Activated CD4-positive, alpha-beta memory T cell treated with anti-CD3 and anti-CD28 coated beads, Interleukin-2, amount 10 ng/mL, durations not matched to agents 7 days and 5 days (primary cell): ENCODE measurements at places on chromosomes 4 and X.

GRCh38 chr4:77818073-77818601, 1.0 kb downstream of the CNOT6L start:
- DNase-seq = peak; percentile 58

DNA sequence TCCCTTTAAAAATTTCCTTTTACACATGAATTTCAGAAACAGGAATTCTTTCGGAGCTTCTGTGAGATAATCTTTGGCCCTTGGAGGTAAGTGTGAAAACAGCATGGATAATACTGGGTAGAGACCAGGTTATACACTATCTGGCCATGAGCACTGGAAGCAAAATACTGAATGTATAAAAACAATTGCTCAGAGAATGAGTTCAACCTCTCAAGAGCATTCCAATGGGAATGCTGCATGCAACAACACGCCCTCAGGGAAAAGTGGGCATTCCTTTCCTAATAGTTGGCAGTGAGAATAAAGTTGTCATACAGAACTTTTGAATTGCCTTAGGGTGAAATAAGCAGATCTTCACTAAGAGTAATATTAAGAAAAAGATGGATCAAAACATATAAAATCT, 574.8 kb upstream of the DIPK2B start:
- no peak for DNase-seq

DNA sequence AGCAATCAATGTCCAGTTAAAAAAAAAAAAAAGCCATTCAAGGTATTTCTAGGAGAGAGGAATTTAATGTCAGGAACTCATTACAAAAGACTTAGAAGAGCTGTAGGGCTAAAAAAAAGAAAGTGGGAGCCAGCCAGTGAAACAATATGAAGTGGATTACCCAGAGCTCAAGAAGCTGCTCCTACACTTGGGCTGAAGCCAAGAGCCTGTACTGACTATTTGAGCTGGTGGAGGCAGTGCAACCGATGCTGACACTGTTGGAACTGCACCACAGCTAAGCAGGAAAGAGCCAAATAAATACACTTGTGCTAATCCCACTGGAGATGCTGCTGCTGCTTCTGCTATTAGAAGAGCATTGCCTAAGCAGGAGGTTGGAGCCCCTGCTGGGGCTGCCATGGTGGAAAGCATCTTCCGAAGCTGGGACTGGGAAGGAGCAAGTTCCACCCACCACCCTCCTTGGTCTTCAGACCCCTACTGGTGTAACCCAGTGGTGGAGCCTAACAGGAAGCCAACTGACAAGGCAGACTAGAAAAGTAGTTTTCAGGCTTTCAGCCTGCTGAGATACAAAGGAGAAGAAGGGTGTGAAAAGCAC, 65.4 kb downstream of the CXXC4 start:
- DNase-seq = no peak

- DNase-seq = no peak
Observed at GRCh38 chr4:69639542-69639941, at the start of gene UGT2A2. UGT2A2 (minus strand) TSS chr4:69639642; CDS start chr4:69639640, 2 bp downstream.

GRCh38 chr4:168269896-168270295, 48.7 kb downstream of the DDX60 start:
- no peak for DNase-seq

- no peak for DNase-seq
Observed at GRCh38 chr4:170853422-170854021, 763.8 kb upstream of the AADAT start.

DNA sequence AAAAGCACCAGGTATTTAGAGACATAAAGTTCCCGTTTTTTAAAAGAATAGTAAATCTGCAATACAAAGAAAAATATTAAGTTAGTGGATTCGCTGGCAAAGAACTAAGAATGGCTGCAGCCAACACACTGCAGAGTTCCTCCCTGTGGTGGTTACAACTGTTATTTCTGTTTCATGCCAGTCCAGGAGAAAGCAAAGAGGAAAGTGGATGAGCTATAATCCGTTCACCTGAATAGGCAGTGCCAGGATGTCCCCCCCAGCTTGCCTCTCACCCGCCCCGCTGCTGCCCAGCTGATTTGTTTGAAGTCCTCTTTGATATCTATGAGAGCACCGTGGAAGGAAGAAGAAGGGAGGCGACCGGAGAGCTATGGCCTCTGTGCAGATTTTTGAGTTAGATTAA, 63.9 kb downstream of the PTCHD1 start:
- DNase-seq = no peak

GRCh38 chr4:99593781-99594641, 19.4 kb downstream of the MTTP start:
- no peak for DNase-seq

- no peak for DNase-seq
Observed at GRCh38 chr4:115249808-115250207, 136.4 kb upstream of the NDST4 start.

- no peak for DNase-seq
Observed at GRCh38 chr4:182826391-182826790, 90.8 kb downstream of the DCTD start.

DNA sequence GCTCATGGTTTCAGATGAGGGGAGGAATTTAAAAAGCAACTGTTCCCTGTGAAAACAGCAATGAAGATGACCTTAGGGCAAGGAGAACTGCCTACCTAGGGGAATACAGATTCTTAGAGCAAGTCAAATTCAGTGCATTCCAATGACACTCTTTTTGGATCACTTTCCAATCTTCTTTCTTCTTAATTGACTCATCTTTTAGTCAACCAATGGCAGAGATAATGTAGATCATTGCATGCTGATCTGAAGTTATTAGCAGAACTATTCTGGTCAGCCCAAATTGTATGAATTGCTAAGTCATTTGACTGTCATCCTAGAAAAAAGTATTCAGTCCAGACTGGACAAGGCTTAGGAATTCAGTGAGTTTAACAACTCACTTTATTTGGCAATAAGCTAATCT, 12.6 kb upstream of the NR3C2 start:
- no peak for DNase-seq

- no peak for DNase-seq
Observed at GRCh38 chrX:129642641-129643040, 12.1 kb downstream of the APLN start.

DNA sequence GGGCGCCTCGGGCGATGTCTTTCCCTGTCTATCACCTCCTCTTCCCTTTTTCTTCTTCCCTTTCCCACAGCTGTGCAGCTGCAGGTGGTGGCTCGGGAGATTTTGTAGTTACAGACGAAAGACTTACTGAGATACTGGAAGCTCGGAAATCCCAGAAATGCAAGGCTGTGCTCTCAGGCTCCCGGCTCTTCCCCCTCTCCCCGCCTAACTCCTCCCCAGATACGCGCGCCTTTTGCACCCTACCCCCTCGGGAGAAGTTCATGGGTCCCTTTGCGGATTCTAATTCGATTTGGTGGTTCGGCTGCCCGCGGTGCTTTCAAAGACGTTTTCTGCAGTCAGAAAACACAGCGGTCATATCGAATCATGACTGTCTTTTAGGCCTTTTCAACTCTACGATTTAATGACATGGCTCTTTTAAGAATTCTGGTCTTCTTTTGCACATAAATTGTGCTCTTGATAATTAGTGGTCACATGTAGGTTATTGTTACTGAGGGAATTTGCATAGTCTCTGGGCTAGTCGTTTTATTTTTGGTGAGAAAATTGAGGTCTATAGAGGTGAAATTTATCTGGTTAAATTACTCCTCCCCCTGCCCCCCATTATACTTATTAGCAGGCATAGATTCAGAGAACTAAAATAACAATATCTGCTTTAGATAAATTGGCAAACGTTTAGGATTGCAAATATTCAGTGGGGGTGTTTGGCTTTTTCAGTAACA, 1.6 kb downstream of the SEPTIN11 start:
- DNase-seq = no peak

DNA sequence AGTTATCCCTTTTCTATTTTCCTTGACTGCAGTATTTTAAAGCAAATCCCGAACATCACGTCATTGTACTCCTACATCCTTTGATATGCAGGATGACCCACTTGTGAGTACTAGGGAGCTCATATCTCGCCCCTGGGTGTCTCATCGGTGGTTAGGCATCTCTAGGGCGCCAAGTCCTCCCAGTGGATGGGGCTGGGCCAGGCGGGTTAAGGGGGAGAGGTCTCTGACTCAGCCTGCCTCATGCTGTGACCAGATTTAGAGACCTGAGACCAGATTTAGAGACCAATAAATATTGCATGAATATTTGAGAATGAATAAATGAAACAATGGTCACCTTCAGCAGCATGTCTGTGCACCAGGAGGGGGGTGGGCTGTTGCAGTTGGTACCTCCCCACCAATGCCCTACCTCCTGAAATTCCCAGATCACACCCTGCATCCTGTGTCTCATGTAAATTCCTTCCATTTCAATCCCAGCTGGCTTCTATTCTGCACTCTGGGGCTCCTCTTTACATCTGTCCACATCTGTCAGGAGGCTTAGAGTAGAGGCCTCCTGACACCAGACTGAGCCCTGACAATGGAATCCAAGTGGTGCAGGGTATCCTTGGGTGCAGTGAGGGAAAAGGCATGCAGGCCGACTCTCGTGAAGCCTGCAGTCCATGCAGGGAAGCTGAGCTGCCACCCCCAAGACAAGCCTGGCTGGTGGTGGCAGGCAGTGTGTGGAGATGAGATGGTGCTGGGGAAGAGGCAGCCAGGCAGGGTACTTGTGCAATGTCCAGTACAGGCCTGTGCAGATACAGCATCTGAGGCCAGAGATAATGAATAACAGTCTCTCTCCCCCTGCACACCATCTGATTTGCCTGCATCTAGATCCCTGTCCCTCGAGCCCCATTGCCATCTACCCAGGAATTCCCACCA, 5.2 kb downstream of the APLN start:
- DNase-seq = no peak

GRCh38 chr4:7890635-7891393, 48.8 kb downstream of the AFAP1 start:
- no peak for DNase-seq

DNA sequence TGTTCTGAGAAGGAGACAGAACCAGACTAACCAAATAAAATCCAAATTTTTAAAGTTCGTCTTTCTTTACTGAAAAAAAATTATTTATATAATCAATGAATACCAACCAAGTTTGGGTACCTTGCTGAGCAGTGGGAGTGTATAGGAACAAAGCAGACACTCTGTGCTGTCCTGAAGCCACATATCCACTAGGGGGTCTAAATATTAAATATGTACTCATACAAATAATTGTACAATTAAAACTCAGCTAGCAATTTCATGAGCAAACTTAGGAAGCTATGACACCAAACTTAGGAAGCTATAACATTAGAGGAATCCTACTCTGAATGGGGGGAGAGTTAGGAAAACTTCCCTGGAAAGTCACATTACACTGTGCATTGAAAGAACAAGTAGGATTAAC, 582.0 kb upstream of the EPHA5 start:
- DNase-seq = no peak

- DNase-seq = no peak
Observed at GRCh38 chr4:94623126-94623911, 134.4 kb upstream of the BMPR1B start.

DNA sequence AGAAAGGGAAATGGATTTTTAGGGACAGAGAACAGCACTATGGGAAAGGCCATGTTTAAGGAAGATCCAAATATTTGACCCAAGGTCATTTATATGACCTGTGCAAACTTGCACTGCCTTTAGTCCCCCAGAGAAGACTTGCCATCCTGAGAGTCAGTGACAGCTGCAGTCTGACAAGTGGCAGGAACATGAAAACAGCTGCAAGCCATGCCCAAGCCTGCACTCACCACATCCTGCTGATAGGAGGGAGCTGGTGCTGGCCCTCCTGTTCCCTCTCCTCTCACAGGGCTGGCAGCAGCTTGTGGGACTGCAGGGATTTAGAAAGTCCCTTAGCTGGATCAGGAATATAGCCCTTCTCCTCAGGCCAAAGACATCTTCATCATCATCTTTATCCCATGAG, 187.7 kb downstream of the RAP1GDS1 start:
- peak; percentile 65 for DNase-seq

GRCh38 chr4:41696763-41697162, 51.8 kb downstream of the PHOX2B start:
- DNase-seq = no peak

GRCh38 chr4:41594432-41594831, 56.5 kb downstream of the LIMCH1 start:
- no peak for DNase-seq

DNA sequence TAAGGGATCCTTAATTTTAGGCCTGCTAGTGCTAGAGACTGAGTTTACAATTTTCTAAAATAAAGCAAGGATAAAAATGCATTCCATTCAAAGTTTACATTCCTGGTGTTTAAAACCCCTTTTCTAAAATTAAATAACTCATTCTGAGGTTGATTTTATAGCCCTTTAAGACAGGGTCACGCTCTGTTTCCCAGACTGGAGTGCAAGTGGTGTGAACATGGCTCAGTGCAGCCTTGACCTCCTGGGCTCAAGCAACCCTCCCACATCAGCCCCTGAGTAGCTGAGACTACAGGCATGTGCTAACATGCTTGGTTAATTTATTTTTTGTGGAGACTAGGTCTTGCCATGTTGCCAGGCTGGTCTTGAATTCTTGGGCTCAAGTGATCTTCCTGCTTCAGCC, 6.8 kb upstream of the CDKL2 start:
- DNase-seq = no peak

- DNase-seq = peak; percentile 59
Observed at GRCh38 chrX:15686818-15687685, 22.4 kb upstream of the CLTRN start.
